ENCODE measurements at places on chromosomes 4 and X.

DNA sequence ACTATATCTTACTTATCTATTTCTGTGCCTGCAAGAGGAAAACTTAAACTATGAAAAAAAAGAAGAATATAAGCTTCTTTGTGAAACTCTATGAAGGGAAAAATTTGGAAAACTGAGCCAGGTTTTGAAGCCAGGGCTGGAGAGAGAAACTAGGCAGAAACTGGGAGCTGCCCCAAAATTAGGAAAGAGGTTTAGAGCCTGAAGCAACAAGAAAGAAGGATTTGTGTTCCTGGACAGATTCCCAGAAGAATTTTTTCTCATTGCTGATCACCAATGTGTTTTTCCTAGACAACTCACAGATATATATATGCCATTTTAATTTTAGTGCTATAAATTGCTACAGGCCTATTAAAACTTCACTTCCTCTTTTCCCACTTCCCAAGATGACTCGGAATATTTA, 245.0 kb upstream of the GEMIN8 start:
- no peak for DNase-seq

GRCh38 chr4:183790661-183791060, 114.4 kb upstream of the STOX2 start:
- no peak for DNase-seq

GRCh38 chr4:34293459-34293858, 1950.9 kb downstream of the ARAP2 start:
- DNase-seq, result no peak

DNA sequence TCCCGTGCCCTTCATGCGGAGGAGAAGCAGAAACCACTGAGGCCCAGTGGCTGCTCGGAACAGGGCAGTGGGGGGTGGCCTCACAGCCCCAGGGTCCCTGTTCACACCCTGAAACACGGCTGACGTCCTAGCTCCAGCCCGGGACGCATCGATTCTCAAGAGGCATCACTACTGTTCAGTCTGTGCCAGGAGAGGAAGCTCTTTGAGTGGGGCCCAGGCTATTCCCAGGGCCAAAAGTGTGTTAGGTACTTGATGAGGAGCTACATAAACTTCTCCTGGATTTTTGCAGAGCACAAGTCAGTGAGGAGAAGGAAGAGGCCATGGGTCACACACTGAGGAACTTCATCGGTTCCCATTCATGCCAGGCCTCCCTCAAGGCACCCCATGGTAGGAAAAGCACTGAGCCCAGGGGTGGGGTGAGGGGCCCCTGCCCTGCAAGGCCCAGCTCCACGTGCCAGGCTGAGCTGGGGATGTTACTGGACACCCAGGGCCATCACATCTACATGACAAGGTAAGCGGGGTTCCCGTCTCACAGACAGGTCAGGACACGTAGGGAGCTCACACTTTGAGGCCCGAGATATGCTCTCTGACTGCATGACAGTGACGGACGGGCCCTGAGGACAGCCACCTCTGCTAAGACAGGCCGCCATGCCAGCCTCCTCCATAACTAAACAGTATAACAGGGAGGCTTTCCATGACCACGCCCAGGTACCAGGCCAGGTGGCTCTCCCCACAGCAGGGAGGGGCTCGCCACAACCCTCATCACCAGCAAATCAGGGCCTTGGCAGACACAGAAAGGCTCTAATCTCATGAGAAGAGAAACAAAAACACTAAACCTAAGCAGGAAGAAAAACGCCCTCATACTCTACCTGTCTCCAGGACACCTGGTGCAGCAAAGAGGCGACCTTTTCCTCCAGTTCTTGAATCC, 12.4 kb downstream of the TNIP2 start:
- no peak for DNase-seq

DNA sequence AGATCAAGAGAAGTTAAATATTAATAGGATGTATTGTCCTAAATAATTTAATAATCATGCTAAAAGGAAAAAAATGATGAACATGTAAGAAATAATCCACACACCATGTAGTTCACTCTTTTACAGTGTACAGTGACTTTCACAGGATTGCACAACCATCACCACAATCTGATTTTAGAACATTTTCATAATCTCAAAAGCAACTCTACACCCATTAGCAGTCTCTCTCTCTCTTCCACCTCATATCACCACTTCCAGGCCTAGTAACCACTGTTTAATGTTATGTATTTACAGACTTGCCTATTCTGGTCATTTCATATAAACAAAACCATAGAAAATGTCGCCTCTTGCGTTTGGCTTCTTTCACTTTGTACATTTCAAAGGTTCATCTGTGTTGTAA, 153.4 kb downstream of the FSTL5 start:
- no peak for DNase-seq

- no peak for DNase-seq
Observed at GRCh38 chr4:142130666-142131065, 494.3 kb downstream of the IL15 start.

DNA sequence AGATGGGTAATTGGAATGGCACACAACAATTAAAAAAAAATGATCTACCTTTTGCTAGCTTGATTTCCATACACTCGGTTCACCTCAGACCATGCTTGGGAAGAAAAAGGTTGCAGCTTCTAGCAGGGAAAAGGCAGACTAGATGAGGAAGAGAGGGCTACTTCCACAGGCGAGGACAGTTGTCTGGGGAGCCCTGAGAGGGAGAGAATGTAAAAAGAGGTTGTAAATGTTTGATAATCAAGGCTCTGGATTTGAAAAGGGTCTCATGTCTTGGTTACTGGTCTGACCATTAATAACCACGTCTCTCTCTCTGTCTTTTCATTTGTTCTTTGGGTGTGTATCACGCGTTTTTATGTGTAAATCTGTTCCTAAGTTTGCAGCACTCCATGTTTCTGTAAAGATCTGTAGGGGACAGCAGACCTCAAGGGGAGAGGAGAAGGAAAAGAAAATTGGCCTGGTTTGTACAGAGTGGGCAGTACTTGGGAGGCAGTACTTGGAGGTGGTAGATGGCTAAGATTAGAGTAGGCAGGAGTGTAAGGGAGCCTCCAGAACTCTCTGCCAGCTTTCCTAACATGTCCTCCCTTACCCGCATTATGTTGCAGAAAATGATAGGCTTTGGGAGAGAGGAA, 750 bp downstream of the ARMCX5 start:
- no peak for DNase-seq

- no peak for DNase-seq
Observed at GRCh38 chr4:28082686-28083390, 1222.2 kb downstream of the STIM2 start.

GRCh38 chrX:25548811-25549210, 533.0 kb upstream of the ARX start:
- DNase-seq, result no peak

- DNase-seq, result no peak
Observed at GRCh38 chrX:130296743-130297142, 28.0 kb upstream of the ZNF280C start.
